ENCODE measurements at places on chromosomes 7 and 10.

- DNase-seq: no peak
Measured at GRCh38 chr7:149689291-149689721, 84.1 kb downstream of the ZNF467 start.

DNA sequence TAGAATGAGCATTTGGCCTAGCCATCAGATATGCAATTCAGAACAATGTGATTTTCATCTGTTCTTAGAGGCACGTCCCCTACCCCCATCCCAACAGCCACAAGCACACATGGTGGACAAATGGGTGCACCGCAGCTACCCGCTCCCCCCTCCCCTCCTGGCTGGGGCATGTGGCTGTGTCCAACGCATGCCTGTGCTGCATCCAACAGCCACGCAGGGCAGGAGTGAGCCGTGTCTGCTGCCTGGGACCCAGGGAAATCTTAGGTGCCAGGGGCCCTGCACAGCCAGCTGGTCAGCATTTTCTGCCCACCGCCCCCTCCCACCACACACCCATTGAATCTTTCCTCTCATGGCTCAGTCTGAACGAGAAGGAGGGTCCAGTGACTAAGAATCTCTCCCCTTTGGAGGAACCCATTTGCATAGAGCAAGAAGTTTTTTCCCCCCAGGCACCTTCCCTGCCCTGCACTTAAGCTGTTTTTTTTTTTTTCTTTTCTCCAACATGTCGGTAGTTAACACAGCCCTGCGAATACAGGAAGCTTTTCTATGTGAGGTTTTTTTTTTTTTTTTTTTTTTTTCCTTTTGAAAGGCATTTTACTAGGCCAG, 138.9 kb downstream of the WDR11 start:
- DNase-seq: no peak

DNA sequence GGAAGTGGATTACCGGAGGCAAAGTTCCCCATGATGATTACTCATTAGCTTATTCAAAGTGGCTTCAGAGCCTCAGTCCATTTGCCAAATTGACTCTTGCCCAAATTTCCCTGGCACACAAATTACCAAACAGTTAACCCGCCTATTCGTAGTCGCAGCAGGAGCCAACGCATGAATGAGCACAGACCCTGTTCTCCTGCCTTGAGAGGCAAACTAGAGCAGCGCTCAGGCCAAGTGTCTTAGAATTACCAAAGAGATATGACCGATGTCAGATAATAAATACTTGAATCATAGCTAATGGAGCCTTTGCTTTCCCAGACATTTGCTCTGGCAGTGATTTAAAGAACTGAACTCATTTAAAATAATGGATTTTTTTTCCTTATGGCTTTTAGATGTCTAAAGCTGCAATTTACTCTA, 64.9 kb downstream of the CTTNBP2 start:
- DNase-seq: no peak

DNA sequence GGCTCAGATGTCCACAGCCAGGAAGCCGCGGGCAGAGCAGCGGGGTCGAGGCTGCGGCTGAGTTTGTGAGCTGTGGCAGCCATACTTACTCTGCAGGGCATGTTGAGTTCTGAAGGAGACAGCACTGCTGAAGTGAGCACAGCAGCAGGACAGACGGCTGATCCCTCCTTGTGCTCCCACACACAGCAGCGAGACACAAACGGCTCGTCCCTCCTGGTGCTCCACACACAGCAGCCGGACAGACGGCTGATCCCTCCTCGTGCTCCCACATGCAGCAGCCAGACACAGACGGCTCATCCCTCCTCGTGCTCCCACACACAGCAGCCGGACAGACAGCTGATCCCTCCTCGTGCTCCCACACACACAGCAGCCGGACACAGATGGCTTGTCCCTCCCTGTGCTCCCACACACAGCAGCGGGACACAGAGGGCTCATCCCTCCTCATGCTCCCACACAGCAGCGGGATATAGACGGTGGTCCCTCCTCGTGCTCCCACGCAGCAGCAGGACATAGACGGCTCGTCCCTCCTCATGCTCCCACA, 305.1 kb downstream of the PTPRN2 start:
- no peak for DNase-seq

DNA sequence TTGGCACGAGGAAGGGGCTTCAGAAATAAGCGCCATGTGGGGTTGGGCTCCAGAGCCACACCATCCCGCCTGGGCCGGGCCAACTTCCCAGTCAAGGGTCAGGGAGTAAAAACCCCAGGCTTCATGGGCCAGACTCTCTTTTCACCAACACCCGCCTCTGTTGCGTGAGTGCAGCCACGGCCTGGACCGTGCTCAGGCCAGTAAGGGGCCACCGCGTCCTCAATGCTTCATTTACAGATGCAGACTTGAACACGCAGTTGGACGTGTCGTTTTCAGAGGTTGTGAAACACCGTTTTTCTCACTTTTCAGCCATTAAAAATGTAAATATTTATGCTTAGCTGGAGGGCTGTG, 161.0 kb downstream of the WDR37 start:
- DNase-seq: no peak

GRCh38 chr10:86753638-86754434, 2.6 kb upstream of the BMPR1A start:
- DNase-seq: peak; percentile 23

DNA sequence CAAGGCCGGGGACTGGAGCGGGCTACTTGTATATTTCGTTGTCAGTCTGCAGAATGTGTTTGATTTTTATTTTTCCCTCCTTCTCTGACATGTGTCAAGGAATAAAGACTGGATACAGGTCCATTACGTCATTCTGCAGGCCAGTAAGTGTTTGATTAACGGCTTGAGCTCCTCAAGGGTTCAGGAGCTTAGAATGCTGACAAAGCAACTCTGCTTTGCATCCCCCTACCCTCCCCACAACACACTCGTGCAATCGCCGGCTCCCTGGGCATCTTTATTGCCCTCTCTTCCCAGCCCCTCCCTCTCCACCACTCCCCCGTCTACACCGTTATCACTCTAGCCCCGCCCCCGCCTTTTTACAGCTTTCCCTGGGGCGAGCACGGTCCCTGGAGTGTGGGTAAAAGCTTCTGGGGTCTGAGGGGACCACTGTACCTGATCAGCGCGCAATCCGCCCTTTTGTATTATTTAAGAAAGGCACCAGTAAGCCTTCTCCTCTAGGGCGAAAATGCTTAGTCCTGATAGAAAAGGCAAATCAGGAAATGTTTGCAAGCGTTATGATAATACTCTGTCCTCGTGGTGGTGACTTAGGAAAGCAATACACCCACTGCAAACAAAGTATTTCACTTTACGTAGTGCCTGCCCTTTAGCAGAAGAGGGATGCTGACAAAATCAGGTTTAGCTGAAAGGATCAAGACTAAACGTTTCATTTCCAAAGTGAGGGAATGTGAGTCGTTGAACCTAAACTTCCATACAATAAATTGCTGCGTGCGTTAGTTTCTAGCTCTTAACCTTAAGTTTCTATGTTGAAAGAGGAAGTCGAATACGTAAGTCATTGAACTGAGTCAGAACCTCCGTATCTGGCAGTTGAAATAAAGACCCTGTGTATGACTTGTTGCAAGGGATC, 1.4 kb upstream of the CREB5 start:
- peak; percentile 89 for DNase-seq

DNA sequence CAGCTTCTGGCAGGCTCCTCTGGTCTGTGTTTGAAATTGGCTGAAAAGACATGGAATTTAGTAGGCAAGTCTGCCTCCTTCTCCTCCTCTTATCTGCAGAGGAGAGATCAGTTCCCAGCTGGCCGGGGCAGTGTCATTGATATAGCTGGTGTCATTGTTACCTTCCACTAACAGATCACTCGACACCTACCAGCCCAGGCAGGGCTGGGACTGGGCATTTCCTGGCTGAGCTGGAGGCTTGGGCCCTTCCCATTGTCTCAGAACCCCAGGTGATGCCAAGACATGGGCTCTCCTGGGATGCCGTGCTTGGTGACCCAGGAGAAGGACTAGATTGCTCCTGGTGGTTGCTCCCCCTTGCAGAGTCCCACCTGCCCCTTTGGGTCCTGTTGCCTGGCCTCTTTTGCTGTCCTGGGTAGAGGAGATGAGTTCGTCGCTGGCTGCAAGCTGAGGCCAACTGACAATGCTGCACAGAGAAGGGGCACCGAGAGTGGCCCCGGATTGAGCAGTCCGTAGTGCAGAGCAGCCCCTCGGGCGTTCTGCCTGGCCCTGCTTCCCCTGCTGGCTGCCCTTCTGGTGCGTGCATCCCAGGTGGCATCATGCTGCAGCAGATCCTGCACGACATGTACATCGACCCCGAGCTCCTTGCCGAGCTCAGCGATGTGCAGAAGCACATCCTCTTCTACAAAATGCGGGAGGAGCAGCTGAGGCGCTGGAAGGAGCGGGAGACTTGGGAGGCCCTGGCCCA, at the start of gene SH2D4B:
Gene SH2D4B (plus strand): TSS at position 167 of the 745 bp plus-strand sequence. CDS start 430 bp downstream, at position 597.
- no peak for DNase-seq

DNA sequence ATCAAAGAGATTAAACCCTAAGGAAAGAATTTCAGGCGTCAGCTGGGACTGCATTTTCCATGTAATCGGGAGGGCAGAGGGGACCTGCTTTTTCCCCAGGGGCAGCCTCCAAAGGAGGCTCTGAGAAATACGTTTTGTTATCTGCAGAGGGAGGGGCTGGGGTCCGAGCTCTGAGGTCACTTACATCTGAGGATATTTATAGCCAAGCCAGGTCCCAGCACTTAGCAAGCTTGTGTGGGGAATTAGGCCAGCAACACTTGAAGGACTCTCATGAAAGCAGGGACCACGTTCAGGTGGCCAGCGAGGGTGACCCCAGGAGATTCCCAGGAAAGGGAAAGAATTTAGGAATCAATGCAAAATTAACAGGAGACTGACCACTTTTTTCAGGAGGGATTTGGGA, 20.6 kb upstream of the GDI2 start:
- DNase-seq: no peak

DNA sequence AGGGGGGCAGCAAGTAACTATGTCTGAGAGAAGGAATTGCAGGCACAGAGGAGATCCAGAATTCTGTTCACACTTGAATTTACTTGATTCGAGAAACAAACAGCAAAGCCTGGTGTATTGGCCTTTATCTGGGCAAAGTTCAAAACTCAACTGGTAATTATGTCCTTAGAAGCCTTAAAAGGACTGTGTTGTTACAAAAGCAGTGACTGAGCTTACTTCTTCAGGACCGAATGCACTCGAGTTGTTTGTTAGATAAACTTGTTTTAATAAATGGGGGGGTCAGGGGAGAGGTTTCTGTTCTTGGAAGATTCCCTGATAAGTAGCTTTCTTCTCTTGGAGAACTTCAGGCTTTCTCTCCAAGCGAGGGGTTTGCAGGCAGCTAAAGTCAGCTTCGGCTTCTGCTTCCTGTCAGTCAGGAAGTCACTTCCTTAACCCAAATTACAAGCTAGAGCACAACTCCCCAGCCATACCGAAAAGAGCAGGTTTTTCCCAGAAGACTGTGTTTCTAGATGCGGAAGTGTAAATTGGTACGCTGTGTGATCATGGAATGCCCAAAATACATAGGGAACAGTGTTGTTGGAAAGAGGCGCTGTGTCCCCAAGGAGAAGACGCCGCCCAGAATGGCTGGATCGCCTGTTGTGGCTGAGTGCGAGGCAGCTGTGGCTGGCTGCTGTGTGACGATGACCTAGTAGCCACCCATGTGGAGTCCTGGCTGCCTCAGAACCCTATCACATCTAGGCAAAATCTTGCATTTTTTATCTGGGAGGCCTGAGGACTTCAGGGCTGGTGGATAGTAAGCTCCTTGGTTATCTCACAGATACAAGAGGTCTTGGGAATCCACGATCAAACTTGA, 110.4 kb downstream of the TCF7L2 start:
- no peak for DNase-seq

DNA sequence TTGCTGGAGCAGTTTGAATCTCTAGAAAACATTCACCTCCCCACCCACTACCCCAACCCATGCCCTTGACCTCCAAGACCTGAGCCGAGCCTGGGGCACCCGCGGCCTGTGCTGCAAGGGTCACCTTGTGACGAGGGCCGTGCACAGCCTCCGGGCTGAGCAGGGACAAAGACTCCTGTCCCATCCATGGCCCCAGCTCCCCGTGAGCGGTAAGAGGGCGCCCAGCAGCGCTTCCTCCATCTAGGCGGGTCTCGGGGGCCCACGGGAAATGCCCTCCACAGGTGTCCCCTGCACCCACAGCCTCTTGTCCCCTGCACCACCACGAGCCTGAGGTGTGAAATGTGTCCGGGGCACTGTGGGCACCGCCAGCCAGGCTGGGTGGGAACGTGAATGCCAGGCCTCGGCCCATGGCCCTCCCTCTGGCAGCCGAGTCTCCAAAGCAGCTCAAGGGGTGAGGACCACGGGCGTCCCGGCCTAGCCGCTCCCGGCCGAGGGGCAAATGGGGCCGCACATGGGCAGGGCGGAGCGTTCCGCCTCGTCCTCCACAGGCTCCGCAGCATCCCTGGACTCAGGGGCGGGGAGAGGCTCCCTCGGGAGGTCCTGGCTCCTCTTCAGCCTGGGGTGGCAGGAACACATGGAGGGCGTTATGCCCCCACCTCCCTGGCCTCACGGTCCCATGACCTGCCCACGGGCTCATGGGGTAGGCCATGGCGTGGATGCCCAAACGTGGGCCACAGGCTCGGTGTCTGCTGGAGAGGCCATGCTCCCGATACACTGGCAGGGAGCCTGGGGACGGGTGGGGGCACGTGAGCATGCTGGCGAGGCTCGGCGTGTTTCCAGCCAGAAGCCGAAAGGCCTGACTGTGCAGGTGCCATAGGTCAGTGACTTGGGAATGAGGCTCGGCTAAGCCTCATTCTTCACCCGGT, 21.1 kb downstream of the DPYSL4 start:
- no peak for DNase-seq

DNA sequence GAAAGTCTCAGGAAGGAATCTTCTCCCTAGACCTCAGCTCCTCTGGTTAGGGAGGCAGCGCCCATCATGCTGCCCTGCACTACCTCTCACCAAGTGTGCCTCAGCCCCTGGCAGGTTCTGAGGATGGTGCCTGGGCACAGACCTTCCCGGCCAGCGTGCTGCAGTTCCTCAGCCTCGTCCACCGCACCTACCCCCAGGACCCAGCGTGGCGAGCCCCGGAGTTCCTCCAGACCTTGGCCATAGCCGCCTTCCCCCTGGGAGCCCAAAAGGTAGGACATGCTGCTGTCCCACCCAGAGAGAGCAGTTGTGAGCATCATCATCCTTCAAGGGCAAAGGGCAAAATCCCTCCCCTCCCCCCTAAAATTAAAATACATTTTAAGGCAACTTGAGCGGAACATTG, 122.5 kb downstream of the LRRC18 start:
- no peak for DNase-seq

GRCh38 chr7:38052786-38053185, 125.3 kb upstream of the STARD3NL start:
- no peak for DNase-seq

- DNase-seq: no peak
Measured at GRCh38 chr10:101708870-101709269, 13.9 kb upstream of the FBXW4 start.

DNA sequence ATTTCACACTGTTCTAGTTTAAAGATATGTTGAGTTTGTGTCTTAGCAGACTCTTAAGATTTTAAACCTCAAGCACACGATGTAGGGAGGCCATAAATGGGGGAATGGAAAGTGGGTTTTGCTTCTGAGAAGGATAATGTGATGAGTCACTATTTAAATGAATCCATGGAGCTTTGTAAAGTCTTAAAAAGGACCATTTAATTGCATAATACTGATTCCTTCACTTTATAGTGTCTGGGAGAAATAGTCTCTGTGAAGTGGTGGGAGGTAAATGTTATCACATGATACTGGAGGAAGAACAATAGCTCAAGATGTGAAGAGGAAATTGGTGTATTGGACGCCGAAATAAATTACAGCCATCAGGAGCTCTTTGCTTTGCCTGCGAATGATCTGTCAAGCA, 84.0 kb upstream of the MYO3A start:
- no peak for DNase-seq

GRCh38 chr10:60940446-60940845, 3.5 kb downstream of the RHOBTB1 start:
- DNase-seq: no peak
